ENCODE measurements at places on chromosomes 4 and X. TPM values are rescaled to one million over a fixed set of nuclear protein-coding genes. Genes with fewer than 3 reads are reported as not detected.

DNA sequence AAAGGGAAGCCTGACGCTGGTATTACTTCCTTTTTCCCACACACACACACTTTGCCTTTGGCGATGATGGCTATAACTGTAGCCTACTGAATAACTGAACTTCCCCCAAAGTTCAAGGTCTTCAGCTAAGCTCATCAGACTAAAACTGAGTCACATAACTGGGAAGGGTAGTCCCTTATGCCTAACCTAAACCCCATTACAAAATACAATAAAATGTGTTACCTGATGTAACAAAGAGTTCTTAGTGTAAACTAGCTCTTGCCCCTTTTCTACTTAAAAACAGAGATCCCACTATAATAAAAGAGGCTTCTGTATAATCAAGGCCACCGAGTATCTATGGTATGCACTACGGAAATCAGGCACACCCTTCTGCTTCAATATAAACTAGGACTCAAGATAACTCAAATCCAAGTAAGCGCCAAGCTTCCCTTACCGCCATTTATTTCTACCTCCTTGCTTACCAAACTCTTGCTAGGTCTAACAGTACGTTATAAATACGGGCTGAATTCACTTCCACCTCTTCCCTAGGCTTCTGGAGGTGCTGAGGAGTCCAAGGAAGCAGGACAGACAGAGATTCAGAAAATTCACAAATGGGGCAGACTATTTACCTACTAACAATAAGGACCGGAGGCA is 2.4 kb downstream of the OTUD4 start:
- peak; percentile 91 for DNase-seq

- no peak for DNase-seq
These were observed 23.3 kb upstream of the GUCY1B1 start for GRCh38 chr4:155735496-155735895.

GRCh38 chr4:40980318-40980883 is 230.6 kb downstream of the NSUN7 start:
- peak; percentile 63 for DNase-seq

DNA sequence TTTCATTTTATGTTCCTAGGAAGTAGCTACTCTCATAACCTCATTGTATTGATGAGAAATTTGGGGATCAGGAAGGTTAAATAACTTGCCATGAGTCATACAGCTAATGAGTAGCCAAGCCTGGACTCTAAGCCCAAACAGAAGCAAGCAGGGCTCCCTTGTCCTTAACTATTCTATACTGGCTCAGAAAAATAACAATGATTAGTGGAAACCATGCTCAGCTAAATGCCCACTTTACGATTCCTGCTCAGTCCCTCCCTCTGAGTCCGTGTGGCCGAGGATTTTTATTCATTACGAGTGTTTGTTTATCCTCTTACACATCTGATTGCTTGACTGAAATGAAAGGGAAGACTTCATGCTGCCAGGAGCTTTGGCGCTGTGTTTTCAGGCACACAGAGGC is 100.9 kb downstream of the SLC34A2 start:
- no peak for DNase-seq

The SEC31A gene
- total RNA-seq, result 246 TPM

DNA sequence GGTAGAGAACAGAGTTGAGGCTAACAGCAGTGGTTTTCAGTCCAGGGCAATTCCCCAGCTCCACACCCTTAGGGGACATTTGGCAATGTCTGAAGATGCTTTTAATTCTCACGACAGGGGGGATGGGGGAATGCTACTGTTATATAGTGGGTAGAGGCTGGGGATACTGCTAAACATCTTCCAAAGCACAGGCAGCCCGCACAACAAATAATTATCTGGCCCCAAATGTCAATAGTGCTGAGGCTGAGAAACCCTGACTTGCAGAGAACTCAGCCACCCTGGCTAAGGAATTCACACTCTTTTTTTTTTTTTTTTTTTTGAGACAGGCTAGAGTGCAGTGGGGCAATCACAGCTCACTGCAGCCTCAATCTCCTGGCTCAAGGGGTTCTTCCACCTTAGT is 60.6 kb downstream of the POLR2B start:
- DNase-seq, result no peak

DNA sequence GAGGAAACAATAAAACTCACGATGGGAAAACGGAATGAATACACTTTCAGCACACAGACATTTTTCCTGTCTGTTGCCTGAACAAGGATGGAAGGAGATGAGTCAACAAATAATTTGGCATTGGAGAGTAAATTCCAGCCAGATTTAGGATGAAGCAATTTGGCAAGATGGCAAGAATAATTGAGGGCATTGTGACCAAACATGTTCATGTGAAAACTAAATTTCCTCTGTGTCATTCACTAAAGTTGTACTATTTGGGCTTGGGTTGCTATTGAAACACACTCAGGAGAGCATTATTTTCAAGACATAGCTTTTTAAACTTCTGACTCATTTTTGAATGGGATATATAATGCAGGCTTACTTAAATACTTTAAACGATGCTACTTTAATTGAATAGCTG is 1614.4 kb downstream of the PCDH19 start:
- no peak for DNase-seq

The C4orf51 gene
- total RNA-seq, result not detected

- no peak for DNase-seq
These were observed 332.7 kb downstream of the UNC5C start for GRCh38 chr4:95215991-95216605.

The NAA11 gene
- not detected for total RNA-seq

DNA sequence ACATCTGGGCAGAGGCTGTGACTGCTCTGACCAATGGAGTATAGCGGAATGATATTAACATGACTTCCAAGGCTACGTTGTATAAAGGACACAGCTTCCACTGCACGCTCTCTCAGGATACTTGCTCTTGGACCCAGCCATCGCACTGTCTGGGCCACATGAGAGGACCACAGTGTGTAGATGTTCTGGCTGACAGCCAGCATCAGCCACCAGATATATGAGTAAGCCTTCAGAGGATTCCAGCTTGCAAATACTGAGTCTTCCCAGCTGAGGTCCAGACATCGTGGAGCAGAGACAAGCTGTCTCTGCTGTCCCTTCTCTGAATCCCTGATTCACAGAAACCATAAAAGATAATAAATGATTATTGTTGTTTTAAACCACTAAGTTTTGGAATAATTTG is 146.8 kb upstream of the USP9X start:
- DNase-seq, result no peak

DNA sequence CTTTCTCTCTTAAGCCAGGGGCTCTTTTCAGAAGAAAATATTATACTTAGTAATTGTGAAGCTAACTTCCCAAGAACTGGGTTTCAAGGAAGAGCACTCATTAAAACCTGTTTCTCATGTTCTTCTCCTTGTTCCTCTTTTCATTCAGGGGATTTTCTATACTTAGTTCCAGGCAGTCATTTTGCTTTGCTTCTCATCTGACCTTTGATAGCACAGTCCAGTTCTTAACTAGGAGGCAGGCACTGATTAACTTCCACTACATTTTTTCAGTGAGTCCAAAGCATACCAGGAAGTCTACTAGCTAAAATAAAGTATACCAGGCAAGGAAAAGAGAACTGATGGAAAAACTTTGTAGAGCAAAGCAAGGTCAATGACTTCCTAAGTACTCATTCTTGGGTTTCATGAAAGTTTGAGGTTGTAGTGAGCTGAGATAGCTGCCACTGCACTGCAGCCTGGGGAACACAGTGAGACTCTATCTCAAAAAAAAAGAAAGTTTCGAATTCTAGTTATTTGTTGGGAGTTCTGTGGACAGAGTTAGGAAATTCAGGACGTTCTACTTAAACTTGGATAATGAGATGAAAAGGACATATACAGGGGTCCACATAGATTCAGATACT is 190.1 kb upstream of the HS3ST1 start:
- DNase-seq, result no peak

DNA sequence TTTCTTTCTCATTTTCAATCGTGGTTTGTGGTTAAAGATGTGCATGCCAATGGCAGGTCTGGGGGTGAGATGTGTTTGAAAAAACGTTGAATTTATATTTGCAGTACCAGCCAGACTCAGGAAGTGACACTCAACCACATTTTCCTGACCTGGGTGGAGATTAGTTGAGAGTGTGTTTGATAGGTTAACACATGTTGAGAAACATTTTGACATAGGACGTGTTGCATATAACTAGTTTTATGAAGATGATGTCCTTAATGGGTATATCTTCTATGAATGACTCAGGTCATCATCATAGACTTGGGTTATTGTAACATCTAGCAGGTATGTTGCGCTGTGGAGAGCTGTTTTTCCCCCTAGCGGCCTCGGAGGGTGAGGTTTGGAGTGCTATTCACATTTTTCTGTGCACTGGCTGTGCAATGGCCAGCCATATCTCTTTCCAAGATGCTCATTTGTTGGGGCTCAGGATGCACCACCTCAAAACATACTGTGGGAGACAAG is 21.7 kb upstream of the CD38 start:
- peak; percentile 10 for DNase-seq

The TAF7L gene
- total RNA-seq, result not detected

The SPOCK3 gene
- not detected for total RNA-seq

- DNase-seq, result no peak
These were observed 16.7 kb downstream of the BCOR start for GRCh38 chrX:40080894-40081678.

DNA sequence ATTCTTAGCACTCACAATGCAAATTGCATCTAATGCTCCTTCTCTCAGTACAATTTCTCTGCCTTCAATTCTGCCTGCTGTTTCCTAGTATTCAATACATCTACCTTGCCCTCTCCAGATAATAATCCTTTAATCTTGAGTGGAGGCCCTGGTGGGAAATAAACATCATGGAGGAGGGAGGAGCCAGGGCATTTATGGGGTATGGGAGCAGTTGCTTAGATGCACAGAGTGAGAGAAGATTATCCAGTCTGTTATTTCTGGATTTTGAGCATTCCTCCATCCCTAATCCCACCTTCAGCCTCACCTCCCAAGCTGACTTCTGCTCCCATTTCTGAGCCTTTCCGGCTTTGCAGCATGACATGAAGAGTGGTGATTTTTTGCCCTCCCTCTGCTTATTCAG is 127.9 kb upstream of the PPP3CA start:
- DNase-seq, result no peak

DNA sequence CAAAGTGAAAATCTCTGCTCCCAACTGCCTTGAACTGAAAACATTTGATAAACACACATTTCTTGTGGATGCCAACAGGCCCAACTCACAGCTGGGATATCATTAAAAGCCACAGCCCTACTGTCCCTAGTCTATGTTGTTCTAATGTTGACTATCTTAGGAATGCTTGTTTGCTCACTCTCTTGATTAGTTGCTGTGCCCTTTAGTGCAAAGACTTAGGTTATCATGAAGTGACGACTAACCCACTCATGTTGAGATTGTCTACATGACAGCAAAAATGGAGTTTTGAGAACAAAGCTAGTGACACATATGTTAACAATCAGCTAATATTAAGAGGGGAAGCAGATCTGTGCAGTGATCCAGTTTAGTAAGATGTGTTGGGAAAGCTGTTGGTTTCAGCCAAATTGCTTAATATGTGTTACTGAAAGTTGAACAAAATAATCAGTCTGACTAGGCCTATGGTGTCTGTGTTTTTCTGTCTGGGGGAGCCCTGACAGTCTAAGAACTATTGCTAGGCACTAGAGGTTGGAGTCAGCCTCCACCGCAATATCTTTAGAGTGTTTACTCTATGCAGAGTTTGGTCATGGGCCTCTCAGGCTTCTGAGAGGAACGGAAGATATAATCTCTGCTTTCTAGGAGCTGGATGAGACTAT is 125.5 kb downstream of the ATG4A start:
- no peak for DNase-seq

- DNase-seq, result peak; percentile 65
These were observed 167.3 kb upstream of the PGRMC2 start for GRCh38 chr4:128454881-128455280.

The STK32B gene
- total RNA-seq, result 24.2 TPM

The RAB33A gene
- 0.42 TPM for total RNA-seq

GRCh38 chr4:140057701-140058100 is 96.3 kb downstream of the MAML3 start:
- no peak for DNase-seq

The HEPH gene
- 1.4 TPM for total RNA-seq

The TEX13B gene
- not detected for total RNA-seq

DNA sequence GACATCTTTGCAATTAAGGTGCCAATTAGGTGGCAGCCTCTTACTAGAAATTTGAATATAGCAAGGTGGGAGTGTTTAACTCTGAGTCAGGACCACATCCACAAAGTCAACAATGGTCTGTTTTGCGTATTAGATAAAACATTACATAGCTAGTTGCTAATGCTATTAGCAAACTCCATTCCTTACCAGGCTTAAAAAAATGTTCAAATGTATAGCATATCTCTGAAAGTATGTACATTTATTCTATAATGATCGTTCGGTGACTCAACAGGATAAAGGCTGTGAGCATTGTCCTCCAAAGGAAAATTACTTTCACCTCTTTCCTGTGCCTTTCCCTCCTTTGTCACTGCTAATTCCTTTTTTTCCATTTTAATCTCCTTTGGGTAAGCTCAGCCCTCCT is 74.5 kb downstream of the SYTL5 start:
- DNase-seq, result no peak

The TRPC3 gene
- not detected for total RNA-seq

The ZNF41 gene
- 9.2 TPM for total RNA-seq

DNA sequence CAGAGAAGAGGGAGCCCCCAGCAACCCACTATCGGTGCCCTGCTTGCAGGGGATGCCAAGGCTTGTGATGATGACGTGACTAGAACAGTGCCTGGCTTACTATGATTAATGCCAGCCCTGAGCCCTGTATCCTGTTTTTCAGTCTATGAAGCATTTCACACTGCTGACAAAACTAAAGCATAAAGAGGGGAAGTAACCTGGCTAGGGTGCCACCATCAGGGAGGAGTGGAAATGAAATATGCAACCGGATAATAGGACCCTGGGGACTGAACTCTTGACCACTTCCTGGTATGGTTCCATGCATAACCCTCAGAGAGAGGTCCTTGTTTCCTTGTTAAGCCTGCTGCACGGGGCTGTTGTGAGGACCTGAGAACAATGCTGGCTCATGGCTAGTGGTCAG is 50.3 kb downstream of the MED28 start:
- DNase-seq, result peak; percentile 42

The SMR3A gene
- total RNA-seq, result not detected

DNA sequence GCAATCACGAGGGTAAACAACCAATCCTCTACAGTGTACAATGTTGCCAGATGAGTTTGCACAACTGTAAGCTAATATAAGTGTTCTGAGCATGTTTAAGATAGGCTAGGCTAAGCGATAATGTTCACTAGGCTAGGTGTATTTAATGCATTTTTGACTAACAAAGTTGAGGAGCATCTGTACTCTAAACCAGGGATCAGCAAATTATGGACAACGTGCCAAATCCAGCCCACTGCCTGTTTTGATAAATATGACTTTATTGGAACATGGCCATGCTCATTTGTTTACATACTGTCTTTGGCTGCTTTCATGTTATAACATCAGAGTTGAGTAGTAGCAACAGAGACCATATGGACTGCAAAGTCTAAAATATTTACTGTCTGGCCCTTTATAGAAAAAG is 46.3 kb upstream of the ARHGEF6 start:
- DNase-seq, result no peak
